ENCODE measurements at places on chromosomes 1 and 21.

- DNase-seq: no peak
Measured at GRCh38 chr1:74586253-74586897, 74.0 kb upstream of the LRRC53 start.

GRCh38 chr1:34320053-34320669, 143.5 kb downstream of the C1orf94 start:
- no peak for DNase-seq

DNA sequence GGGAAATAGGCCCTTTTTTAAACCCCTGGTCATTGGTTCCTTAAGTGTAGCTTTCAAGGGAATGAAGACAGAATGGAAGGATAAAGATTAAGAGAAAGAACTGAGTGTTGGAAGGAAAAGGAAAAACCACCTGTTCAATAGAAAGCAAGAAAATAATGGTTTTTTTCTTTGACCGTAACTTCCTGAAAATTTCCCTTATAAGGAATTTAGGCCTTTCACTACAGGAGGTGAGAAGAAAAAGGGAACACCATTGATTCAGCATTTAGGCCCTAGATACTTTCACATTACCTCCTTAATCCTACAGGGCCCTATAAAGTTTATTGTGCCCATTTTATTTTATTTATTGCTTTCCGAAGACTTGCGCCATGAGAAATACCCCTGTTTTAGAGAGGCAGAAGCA, 18.9 kb downstream of the KPNA6 start:
- no peak for DNase-seq

GRCh38 chr1:205715628-205716027, 34.4 kb downstream of the NUCKS1 start:
- DNase-seq: no peak

- DNase-seq: no peak
Measured at GRCh38 chr1:85445906-85446305, 19.1 kb downstream of the DDAH1 start.

DNA sequence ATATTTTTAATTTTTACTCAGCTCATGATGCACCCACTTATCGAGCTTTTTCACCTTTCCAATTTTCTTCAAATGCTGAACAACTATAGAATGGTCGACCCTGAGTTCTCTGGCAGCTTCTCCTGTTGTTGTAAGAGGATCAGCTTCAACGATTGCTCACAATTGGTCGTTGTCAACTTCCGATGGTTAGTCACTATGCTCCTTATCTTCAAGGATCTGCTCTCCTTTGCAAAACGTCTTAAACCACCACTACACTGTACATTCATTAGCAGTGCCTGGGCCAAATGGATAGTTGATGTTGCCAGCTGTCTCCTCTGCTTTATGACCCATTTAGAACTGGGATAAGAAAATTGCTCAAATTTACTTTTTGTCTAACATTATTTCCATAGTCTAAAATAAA, 385.9 kb upstream of the LYPLAL1 start:
- DNase-seq: no peak

GRCh38 chr1:49166031-49166430, 389.3 kb upstream of the BEND5 start:
- DNase-seq: no peak

DNA sequence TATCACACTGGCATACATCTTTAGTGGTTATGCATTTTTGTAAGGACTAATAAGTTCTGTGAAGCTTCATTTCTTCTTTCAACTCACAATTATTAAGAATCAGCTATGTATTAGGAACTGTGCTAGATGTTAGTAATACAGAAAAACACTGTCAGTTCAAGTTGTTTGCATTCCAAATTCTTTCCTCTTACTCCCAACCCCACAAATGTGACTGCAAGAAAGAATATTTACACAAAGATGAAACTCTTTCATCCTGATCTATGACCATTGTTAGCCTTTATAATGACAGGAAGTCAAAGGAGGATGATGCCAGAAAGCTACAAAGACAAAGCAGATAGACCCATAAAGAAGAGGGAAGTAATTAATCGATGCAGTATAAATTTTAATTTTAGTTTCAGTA, 21.0 kb upstream of the GADD45A start:
- DNase-seq: no peak

DNA sequence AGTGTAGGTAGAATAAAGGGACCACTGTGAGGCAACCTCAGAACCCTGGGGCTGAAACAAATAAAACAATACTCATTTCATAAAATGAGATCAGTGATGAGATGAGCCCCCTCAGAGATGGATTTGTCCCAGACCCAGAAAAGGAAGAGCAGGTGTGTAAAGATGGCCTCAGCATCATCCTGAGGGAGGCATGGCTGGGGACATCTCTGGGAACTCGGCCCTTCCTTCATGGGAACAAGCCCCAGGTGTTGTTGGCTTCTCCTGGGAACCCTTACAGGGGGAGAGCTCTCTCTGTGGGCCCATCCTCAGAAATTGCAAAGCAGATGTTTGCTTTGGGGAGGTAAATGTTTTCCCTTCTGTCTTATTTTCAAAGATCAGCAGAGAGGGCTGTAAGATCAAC, 133.2 kb upstream of the USP24 start:
- no peak for DNase-seq

DNA sequence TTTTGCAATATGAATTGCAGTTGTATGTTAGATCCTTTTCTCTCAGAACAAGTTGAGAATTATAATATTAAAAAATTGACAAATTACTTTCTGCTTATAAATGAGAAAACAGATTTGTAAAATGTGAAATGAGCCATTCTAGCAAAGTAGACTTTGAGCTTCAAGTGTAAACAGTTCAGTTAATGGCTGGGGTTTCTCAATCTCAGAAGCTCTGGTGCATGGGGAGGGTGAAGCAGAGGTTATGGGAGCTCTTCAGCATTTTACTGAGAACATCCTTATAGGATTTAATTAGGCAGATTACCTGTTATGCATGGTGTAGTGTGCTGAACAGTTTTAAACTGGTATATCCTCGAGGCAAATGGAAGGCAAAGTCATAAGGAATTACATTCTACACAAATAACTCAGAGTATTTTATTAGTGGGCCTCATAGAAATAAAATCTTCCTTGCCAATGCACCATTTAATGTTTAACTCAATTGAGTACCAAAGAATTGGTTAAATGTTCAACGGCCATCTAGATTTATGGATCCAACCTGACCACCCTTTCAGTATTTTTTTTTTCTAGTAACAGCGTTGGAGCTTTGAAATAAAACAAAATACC, 1143.6 kb upstream of the ADGRL2 start:
- no peak for DNase-seq

GRCh38 chr1:74908797-74909196, 175.8 kb downstream of the TYW3 start:
- DNase-seq: no peak

GRCh38 chr21:37032293-37032692, 25.8 kb downstream of the RIPPLY3 start:
- no peak for DNase-seq

- no peak for DNase-seq
Measured at GRCh38 chr1:168134132-168134531, 2.6 kb downstream of the GPR161 start.

DNA sequence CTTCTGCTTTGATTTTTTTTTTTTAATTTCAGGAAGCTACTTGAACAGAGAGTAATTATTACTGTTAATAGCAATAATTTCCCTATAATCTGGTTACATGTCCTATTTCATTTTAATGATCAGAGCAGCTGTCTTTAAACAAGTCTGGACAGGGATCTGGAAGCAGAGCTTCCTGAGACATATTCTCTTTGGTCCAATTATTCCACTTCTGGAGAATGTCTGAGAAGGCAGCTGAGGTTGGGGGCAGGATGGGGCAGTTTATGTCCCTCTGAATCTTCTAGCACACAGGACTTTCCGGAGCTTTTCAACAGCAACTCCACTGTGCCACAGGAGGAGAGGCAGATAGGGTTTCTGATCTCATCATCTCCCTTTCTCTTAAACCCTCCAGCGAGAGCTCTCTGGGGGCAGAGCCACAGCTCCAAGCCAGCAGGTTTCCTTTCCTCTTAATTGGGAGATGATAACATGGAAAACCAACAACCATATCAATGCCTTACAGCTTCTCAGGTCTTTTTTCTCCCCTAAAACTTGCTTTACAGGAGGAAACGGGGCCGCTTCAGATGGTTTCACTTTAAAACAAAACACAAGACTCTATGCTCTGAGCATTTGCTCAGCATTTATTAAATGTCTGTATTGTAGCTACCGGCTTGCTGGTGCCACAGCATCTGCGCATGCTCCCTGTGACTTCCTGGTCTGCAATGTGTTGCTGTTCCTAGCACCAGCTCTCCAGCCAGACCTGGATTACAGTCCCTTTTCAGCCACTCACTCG, 425.7 kb upstream of the USP24 start:
- no peak for DNase-seq

GRCh38 chr1:24108334-24109165, 3.4 kb downstream of the MYOM3 start:
- DNase-seq: no peak

- no peak for DNase-seq
Measured at GRCh38 chr1:58592522-58593134, 15.6 kb upstream of the TACSTD2 start.

DNA sequence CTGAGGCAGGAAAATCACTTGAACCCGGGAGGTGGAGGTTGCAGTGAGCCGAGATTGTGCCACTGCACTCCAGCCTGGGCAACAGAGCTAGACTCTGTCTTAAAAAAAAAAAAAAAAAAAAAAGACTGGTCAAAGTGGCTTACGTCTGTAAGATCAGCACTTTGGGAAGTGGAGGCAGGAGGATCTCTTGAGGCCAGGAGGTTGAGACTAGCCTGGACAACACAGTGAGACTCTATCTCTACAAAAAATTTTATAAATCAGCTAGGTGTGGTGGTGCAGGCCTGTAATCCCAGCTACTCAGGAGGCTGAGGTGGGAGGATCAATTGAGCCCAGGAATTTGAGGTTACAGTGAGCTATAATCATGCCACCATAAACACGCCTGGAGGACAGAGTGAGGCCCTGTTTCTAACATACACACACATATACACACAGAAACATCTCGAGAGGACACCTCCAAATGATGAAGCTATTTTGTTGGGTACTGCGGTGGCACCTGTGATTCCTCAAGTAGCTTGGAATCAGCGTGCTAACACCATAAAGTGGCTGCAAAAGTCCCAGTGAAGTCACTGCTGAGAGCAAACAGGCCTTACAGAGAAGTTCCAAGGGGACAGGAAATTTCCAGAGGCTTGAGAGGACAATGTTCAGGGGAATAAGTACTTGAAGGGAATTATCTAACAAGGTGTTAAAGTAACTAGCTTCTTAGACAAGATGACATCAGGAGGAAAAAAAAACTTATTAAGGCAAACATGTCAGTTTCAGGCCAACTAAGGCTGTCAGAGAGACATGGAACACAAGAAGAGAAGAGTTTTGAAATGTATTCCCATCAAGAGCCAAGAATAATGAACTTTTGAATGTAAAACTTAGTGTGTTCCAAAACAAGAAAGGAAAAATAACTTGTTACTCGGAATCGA, 1.3 kb downstream of the NADK start:
- DNase-seq: no peak

DNA sequence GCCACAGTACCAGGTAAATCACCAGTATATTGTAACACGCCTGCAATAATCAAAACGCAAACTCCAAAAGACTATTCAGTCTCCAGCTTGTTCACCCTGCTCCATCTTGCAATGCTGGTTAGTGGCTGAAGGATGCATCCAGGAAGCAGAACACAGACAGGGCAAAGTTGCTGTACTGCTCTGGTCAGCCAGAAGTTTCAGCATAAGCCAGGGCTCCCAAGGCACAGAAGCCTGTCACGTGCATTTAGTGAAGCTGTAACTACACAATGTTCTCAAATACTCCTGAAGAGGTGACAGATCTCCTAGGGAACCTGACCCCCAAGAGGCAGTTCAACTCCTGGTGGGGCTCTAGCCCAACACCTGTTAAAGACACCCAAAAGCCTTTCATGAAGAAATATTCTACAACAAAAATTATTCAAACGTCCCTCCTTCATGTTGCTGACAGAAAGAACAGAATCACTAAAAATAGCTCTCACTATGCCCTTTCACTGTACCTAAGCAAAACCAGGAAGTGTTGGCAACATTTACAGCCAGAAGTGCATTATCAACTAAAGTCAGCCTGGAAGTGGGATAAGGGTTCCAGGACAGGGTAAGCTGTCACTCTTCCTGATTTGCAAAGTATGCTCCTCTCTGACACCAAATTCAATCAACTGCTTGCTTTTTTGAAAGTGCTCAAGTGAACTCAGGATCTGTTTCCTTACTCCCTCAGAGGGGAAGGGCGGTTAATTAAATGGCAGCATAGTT, 52.1 kb downstream of the SLC35D1 start:
- DNase-seq: no peak

GRCh38 chr21:29382030-29382654, 83.4 kb downstream of the BACH1 start:
- no peak for DNase-seq

- DNase-seq: no peak
Measured at GRCh38 chr1:229913489-229913888, 153.5 kb upstream of the GALNT2 start.

- no peak for DNase-seq
Measured at GRCh38 chr1:228472655-228473054, 14.5 kb upstream of the RNF187 start.

- DNase-seq: no peak
Measured at GRCh38 chr21:25330266-25330665, 277.0 kb downstream of the MRPL39 start.

DNA sequence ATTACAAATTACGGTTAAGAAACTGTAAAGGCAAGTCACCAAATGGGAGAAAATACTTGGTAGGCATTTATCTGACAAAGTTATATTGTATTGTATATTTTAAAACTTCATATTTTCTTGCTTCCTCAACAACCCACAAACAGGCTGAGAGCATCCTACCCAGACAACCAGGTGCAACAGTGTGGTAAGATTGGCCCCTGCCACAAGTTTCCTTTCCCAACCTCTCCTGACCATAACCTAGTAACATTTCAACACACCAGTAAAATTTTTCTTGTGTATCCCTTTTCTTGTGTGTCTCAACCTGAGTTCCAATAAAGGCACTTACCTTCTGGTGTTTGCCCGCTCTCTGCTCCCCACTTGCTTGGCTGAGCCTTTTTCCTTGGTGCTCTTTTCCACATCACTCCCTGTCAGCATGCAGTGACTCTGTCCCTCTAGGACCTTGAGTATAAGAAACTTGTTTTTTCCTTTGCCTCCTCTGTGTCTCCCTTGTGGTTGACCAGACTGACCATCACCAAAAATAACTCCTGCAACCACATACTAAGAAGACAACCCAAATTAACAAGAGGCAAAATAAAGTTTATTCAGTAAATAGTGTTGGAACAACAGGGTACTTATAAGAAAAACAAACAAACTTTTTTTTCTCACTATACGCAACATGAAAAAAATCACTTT, 40.9 kb downstream of the FCRL3 start:
- no peak for DNase-seq

Data from activated T-helper 1 cell treated with Interleukin-2 at 50 U/mL for 16 hours (primary cell).